Activated CD4-positive, alpha-beta T cell treated with anti-CD3 and anti-CD28 coated beads, Interleukin-2, amount 50 U/mL, for 48 hours (primary cell): ENCODE measurements at places on chromosomes 12 and 14.

DNA sequence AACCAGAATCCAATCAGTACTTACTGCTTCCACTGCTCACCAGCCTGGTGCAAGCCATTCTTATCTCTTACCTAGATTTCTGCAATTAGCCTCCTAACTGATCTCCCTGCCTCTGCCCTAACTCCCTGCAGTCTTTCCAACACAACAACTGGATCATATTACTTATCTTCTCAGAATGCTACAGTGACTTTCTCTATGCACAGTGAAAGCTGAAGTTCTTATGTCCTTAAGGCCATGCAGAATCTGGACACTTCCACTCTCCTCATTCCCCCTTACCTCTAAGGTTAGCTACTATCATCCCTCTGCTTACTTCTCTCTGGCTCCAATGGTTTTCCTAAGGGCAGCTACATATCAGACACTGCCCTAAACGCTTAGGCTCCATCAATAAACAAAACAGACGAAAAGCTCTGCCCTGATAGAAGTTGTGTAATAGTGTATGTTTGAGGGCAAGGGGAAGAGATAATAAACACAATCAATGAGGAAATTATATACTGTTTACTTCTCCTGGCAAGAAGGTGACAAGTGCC, 4.0 kb downstream of the KTN1 start:
- no peak for DNase-seq

DNA sequence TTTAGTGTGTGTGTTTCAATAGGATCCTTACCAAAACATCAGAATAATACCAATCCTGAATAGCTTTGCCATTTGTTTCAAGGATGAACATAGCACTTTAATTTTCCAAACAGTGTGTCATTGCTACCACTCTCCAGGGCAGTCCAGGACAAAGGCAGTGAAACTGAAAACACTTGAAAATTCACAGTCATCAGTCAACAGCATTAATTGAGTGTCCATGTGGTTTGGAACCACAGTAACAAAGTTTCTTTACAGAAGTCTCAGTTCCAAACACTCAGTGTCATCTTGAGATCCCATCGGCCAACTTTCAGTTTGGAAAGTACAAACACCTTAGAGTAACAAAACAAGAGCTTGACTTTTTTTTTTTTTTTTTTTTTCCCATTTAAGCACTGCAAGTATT, 228.4 kb upstream of the SOX5 start:
- no peak for DNase-seq

- DNase-seq = no peak
These were observed 5.5 kb upstream of the G2E3 start for GRCh38 chr14:30553311-30553989.

DNA sequence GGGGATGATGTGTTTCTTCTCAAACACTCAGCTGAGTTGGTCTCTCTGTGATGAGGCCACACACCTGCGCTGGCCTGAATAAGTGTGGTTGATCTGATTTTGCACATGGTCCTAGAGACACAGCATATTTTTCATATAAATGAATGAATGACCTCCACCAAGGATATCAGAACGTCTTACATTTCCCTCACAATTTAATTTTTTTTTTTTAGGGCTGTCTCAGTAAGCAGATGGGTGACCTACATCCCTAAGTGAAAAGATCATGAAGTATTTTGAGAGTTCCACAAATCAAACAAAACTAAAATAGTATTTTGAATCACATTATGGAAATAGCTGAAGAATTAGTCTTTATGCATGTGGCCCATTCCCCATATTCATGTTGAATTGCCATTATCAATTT, 333.7 kb upstream of the TMTC1 start:
- no peak for DNase-seq
